ENCODE measurements at places on chromosomes 16 and 17.

DNA sequence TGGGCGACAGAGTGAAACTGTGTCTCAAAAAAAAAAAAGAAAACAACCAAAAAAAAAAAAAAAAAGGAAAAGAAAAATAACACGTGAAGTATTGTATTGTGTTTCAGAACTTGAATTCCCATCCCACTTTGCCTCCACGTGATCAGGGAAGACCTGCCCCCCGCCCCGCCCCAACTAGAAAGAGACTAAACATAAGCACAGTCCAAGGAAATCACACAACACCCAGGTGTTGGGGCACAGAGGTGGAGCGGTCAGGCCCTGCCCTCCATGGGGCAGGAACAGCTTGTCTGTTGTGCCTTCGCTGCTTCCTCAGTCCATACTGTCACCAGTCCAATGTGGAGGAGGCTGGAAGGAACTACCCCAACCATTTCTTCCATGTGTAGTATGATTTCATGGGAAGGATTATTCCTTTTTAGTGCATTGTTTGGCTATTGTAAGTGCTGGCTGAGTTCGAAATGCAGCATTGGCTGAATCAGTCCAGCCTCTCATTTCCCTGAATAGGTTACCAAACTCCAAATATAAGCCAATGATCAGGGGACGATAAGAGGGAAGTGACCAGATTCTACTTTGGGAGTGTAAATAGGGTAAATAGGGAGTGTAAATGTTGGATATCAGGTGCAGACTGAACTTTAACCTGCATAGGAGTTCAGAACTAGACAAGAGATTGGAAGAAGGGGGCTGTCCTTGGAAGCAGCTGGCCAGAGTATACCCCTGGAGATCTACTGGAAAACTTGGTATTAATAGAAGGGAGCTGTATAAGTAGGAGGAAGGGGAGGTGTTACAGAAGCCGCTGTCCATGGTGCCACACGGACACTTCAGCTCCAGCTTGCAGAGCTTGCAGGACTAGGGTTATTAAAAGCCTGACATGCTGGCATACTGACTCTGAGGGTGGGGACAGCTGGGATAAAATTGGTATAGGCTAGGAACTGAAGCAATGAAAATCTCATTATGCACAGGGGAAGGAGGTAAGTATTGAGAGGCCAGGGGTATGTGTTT lies 50.7 kb downstream of the TANGO6 start:
- no peak for DNase-seq

DNA sequence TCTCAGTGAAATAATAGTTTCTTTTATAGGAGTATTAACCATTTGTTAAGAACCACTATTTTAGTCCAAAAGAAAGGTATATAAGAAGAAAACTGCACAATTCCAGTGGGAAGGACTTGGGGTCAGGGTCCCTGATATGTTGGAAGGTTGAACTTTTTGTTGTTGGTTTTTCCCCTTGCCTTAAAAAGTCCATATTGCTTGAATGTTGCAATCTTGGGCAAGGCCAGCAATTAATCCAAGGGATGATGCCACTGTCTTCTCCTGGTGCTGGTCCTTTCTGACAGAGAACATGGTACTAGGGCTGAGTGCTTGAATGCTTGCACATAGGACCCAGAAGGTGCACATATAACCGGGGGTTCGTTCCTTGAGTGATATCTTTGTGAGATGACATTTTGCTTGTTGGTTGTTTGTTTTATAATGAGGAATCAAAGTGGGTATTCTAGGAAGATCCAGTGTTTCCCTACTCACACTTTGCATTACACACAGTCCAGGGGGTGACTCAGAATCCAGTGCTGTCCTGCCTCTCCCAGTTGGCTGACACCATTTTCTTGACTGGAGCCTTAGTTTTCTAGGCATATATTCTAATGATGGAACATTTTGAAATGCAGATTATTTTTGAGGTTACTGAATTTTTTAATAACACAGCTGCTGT lies 54.9 kb downstream of the SIAH1 start:
- no peak for DNase-seq

DNA sequence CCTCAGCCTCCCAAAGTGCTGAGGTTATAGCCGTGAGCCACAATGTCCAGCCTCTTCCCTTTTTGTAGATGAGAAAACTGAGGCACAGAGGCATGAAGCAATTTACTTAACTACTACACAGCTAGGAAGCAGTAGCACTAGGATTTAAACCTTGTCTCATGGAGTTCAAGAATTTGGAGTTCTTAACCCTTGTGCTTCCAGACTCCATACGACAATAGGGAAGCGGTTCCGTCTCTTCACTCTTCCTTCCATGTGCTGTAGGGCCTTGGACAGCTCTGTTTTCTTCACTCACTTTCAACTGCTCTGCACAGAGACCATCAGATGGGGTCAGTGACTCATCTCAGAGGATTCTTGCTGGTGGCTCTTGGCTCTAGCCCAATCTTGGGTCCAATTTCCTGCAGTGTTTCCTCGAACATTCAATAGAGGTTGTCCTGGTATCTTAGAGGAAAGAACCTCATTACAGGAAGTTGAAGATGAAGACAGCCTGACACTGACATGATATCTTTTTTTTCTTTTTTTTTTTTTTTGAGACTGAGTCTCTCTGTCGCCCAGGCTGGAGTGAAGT lies 19.3 kb downstream of the ITGAL start:
- no peak for DNase-seq

- DNase-seq = no peak
Measured at GRCh38 chr16:84689111-84689510, 10.7 kb upstream of the USP10 start.

DNA sequence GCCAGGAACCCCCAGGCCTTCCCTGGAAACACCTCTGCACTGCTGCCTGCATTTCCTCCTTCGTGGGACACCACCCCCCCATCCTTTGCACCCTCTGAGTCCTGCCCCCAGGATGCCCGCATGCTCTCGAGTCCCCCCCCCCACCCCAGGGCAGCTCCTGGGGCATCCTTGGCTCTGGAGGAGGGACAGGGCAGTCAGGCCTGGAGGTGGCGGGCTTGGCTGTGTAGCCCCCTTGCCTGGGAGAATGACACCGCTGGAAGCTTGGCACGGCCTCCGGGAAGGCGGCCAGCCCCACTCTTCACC lies 98.9 kb upstream of the GSE1 start:
- DNase-seq = peak; percentile 32

Data from head of caudate nucleus (tissue), 42 donors.